Fibroblast of skin of left quadriceps (primary cell): ENCODE measurements at places on chromosomes 7 and 10.

GRCh38 chr10:70258216-70258615, 25.0 kb upstream of the PPA1 start:
- no peak for DNase-seq

DNA sequence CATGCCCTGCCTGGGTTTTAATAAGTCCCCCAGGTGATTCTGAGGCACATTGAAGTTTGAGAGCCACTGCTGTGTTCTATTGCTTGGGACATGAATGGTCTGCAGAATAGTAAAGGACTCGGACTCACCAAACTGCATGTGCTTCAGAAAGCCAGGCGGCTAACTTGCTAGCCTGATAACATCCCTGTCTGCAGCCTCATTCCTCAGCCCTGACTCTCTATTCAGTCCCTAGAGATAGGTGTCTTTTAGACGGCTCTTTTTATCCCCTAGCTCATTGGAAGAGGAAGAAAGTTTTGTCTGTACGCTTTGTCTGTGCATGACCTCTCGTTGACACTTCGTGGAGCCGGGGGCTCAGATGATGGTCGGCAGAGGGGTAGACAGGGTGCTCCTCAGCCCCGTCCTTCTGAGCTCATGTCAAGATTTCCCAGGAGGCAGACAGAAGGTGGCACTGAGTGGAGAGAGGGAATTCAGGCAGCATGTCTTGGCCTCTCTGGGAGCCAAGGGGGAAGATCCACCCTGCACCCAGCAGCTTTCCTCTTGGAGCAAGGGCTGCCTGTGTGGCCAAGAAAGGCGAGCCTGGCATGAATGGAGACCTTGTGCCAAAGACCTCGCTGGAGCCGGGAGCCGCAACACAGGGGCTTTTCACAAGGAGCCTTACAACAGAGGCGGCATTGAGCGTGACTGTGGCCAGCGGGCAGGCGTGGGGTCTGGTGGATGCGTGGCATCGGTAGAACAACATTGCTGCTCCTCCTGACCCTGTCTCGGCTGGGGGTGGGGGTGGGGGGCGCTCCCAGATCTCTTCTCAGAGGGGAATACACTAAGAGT, 51.1 kb upstream of the PODXL start:
- DNase-seq = no peak

- no peak for DNase-seq
These were observed 261.8 kb upstream of the BMPER start for GRCh38 chr7:33643530-33643929.

DNA sequence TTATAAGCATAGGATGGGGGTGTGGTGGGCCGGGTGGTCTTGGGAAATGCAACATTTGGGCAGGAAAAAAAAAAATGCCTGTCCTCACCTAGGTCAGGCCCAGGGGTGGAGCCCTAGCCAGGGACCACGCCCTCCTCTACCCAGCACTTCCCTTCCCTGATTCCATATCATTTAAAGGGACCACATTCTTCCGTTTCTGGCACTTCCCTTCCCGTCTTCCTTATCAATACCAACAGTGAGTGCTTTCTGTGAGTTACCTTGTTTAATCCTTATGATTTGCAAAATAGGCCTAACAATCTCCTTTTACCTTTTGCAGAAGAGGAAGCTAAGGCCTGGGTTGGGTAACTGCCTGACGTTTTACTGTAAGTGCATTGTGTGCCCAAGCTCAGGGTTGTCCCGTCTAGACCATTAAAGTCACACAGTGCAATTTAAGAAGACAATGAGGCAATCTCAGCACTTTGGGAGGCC, 16.7 kb upstream of the C10orf95 start:
- no peak for DNase-seq

- no peak for DNase-seq
These were observed 965.1 kb downstream of the CCSER2 start for GRCh38 chr10:85293483-85293882.
